Mammary epithelial cell (primary cell): ENCODE measurements at places on chromosomes 3 and 15. TPM values are rescaled to one million over a fixed set of nuclear protein-coding genes. Genes with fewer than 3 reads are reported as not detected.

The STX19 gene
- total RNA-seq = not detected

The MYL3 gene
- not detected for total RNA-seq

The MESP1 gene
- total RNA-seq = under 0.01 TPM

The NR1I2 gene
- not detected in 2 replicates for total RNA-seq

The NR2E3 gene
- 0.61 and 1.7 TPM in 2 replicates for total RNA-seq

The CRYGS gene
- 1.5 TPM for total RNA-seq

The EXD1 gene
- total RNA-seq = not detected in 2 replicates

The EOMES gene
- 0.91 and 0.94 TPM in 2 replicates for total RNA-seq
